ENCODE measurements at places on chromosomes 13 and 19.

- no peak for DNase-seq
Measured at GRCh38 chr13:51922771-51923480, 61.2 kb downstream of the CCDC70 start.

DNA sequence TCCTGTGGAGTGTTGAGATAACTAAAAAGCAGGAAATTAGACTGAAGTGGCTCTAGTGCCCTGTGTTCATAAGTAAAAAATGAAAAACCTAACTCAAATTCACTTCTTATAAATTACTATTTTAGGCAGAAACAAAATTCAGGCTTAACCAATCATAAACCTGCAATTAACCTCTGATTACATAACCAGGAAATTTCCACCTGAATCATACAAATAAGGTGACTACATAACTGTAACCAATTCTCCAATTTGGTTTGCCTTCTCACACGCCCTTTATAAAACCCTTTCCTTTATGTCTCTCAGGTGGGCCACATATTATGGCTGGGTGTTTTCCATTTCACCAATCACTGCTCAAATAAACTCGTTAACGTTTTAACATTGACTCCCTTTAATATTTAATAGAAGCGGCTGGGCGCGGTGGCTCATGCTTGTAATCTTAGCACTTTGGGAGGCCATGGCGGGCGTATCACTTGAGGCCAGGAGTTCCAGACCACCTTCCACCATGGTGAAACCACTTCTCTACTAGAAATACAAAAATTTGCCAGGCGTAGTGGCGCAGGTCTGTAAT is 22.9 kb upstream of the ZNF724 start:
- no peak for DNase-seq

DNA sequence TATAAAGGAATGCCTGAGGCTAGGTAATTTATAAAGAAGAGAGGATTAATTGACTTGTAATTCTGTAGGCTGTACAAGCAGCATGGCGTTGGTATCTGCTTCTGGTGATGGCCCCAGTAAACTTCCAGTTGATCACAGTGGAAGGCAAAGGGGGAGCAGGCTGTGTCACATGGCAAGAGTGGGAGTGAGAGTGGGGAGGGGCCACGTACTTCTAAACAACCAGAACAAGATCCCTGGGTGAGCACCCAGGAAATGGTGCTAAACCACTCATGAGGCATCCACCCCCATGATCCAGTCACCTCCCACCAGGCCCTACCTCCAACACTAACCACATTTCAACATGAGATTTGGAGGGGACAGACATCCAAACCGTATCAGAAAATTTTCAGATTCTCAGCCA is 3.0 kb upstream of the RNF113B start:
- no peak for DNase-seq

GRCh38 chr19:8445488-8446001 is 770 bp downstream of the HNRNPM start:
- peak; percentile 20 for DNase-seq

GRCh38 chr19:43596842-43597461 is 557 bp downstream of the ZNF576 start:
- DNase-seq, result no peak

DNA sequence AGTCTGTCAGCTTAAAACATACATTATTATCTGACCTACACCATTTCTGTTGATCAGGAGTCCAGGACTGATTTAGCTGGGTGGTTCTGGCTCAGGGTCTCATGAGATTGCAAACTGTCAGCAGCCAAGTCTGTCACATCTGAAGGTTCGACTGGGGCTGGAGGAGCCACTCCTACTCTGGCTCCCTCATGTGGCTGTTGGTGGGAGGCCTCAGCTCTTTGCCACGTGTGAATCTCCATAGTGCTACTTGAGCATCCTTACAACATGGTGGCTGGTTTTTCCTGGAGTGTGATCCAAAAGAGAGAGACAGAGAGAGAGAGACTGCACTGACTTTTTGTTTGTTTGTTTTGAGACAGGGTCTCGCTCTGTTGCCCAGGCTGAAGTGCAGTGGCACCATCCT is 63.6 kb upstream of the NFIC start:
- no peak for DNase-seq

DNA sequence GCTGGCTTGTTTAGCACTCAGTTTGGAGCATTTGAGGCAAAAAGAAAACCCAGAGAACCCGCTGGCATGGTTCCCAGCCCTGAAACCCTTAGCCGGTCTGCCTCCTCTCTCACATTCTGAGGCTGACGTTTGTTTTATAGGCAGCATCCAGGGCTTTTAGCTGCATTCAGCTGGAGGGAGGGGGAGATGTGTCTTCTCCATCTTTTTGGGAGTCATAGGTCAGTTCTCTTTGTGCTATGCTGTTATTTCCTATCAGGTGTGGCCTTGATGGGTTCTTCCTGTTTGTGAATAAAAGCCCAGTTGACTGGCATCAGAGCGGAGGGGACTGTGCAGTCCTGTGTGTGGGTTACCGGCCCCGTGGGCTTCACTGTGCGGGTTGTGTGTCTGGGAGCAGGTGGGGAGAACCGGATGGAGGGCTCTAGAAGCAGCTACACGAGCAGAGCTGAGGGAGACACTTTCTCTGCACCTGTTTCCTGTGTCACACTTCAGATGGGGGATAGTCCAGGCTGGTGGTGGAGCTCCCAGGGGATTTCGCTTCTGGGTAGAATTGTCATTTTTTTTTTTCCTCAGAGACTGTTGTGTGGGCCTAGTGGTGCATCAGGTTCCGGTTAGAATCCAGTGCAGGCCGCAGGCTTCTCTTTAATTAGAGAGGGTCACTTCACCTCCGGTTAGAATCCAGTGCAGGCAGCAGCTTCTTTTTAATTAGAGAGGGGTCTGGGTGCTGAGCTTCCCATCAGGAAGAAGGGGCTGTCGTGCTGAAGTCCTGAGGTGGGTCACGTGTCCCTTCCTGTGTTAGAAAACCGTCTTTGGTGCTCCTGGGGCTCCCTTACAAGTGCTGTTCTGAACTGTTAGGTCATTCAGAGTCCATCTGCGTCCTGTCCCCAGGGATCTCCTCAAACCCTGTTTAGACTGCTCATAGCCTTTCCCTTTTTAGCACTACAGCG is 69.6 kb downstream of the ARHGEF7 start:
- DNase-seq, result no peak

DNA sequence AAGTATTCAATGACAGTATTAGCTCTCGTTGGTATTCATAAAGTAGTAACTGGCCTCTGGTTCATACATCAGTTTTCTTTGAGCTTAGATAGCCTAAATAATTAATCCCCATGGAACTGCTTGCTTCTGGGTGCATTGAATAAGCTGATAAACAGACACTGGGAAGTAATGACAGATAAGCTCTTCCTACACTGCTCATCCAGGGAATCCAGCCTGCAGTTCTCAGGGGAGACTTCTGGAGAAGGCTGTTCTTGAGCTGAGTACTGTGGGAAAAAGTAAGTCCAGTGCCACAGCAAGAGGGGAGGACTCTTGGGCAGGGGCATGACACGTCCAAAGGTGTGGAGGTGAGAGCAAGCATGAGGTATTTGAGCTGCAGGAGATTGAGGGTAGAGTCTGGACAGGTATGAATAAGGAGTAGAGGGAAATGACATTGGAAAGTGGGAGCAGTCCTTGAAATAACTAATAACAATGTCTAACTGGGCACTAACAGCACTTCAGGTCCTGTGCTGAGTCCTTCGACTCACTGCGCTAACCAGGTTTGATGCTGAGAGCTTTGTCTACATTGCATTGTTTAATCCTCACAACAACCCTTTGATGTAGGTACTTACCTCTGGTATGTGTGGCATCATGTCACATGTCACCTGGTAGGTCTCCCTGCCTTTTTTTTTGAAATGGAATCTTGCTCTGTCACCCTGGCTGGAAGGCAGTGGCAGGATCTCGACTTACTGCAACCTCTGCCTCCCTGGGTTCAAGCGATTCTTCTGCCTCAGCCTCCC is 7.2 kb downstream of the GARRE1 start:
- DNase-seq, result no peak

GRCh38 chr13:110887597-110888333 is 27.1 kb downstream of the ANKRD10 start:
- no peak for DNase-seq

DNA sequence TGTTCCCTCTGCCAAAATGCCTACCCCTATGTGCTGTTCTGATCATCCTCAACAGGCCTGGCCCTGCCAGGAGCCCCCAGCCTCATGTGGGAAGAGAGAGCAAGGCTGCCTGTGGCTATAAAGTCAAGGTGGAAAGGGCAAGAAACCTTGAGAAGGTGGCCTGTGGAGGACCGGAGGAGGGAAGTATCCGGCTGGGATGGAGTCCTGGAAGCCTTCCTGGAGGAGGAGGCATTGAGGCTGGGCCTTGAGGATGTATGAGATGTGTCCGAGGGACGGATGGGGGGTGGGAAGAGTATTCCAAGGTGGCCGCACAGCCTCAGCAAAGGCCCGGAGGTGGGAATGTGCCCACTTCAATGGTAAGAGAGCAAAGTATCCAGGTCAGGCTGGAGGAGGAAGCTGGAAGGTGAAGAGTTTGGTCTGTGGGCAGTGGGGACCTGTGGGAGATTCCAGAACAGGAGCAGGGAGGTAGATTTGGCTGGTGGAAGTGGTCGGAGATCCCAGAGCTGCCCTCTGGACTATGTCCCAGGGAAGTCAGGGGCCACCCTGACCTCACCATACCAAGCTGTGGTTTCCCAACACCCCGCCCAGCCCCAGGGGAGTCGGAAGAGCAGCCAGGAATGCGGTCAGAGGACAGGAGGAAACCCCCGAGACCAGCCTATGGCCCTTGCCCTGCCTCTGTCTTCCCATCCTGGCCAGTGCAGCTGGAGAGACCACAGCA is 3.0 kb upstream of the PLIN4 start:
- no peak for DNase-seq

DNA sequence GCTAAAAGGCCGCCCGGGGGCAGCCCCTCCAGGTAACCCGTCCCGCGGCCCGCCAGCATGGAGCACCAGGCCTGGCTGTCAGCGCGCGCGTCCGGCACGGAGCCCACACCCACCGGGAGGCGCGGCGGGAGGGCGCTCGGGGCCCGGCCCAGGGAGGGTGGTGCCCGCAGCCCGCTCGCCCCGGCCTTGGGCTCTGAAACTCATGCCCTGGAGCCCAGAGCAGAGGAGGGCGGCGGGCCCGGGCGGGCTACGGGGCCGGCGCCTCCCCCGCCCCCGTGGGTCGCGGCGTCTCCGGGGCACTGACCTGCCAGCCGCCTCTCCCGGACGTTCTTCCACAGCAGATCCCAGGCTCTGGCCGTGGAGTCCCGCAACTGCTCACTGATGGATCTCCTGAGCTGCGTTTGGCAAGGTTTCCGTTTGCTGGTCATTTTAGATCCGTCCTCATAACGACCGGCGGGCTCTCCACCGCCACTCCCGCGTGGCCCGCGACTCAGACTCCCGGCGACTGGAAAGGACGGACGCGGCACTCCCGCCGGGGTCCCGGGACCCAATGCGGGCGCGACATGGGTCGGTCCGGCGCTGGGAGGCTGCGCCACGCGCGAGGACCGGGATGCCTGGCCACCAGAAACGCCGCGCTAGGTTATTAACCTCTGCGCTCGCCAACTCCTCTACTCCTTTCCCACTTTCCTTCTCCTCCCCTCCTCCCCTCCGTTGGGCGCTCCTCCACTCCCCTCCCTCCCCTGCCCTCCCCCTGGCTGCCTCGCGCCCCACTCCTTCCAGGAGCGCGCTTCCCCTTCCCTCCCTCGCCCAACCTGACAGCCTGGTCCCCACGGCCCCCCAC is 64.7 kb upstream of the STARD13 start:
- DNase-seq, result peak; percentile 8

- no peak for DNase-seq
Measured at GRCh38 chr19:49347835-49348234, 12.6 kb downstream of the CD37 start.

GRCh38 chr13:45255247-45255987 is 54.6 kb upstream of the KCTD4 start:
- DNase-seq, result no peak

GRCh38 chr13:110232142-110232541 is 74.8 kb downstream of the COL4A1 start:
- DNase-seq, result no peak

DNA sequence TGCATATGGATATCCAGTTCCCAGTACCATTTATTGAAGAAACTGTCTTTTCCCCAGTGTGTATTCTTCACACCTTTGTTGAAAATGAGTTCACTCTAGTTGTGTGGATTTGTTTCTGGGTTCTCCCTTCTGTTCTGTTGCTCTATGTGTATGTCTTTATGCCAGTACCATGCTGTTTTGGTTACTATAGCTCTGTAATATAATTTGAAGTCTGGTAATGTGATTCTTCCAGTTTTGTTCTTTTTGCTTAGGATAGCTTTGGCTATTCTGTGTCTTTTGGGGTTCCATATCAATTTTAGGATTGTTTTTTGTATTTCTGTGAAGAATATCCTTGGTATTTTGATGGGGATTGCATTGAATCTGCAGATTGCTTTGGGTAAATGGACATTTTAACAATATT is 35.2 kb downstream of the ZNF136 start:
- DNase-seq, result no peak

GRCh38 chr13:91074091-91074490 is 273.4 kb upstream of the MIR17HG start:
- DNase-seq, result no peak

DNA sequence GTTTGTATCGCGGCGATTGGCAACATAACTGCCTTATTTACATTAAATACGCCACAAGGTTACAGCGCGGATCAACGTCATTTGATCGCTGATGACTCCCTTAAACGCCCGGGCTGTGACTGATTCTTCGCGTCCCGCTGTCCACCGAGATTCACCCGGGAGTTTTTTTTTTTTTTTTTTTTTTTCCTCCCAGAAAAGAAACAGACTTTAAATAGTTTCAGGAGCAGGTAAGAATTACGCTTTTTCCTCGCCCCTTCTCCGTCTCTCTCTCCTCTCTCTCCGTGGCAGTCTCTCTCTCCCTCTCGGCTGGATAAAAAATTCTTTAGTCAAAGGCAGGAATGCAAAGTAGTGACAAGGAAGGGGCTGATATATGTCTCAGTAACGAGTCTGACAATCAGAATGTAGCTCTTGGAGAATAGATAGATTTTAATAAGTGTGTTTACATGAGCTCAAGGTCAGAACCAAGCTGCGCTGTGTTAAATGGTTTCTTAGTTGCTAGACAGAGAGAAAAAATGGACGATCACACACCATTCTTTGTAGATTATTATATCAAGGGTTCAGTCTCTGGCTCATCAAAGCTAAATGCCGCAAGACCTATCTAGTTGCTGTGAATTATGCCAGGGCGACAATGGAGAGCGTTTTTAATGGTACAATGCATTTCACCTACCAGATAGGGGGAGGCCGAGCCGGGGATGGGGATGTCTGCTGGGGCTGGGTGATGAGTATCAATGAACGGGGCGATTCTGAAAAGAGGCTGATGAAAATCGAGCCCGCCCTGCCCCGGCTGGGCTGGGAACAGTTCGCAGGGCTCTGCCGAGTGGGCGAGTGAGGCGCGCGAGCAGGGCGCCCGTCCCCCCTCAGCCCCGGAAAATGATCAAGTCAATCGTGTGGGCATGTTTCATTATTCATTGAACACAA is 147.2 kb upstream of the ZNF536 start:
- no peak for DNase-seq

GRCh38 chr19:38736413-38737280 is 7.6 kb downstream of the CAPN12 start:
- DNase-seq, result no peak

- no peak for DNase-seq
Measured at GRCh38 chr13:59364641-59365085, 799.1 kb downstream of the DIAPH3 start.

- DNase-seq, result no peak
Measured at GRCh38 chr19:43809762-43810696, 7.8 kb upstream of the LYPD5 start.
